ENCODE measurements at places on chromosomes 5 and 9.

DNA sequence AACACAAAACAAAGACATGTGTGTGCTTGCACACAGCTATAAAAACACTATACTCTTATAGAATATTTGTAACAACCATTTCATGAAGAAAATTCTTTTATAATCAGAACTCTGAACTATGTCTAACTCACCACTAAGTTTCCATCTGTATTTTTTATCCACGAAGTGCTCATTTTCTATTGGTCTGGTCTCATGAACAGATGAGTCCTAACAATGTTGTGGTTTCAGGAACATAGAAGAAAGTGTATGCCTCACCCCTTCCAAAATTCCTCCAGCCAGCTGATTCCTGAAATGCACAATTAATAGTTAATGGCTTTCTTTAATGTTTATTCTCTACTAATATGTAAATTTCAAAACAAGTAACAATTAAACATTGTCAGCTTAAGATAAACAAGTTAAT is 325.3 kb upstream of the GRAMD2B start:
- DNase-seq, result no peak

DNA sequence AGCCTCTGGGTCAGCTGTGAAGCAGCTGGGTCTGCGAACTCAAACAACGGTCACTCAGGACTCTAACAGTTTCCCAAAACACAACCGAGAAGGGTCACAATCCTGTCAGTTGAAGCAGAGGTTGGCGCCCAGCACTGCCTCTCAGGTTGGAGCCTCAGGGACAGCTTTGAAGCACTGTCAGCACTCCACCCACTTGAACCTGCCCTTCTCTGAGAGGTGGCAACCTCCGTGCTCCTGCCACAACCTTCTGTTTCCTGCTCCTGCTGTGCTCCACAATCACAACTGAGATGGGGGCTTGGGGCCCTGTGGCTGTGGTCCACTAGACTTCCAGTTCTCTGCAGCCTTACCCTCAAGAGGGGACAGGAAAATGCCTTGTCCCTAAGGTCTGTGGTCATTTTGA is 21.7 kb upstream of the LCP2 start:
- DNase-seq, result no peak

DNA sequence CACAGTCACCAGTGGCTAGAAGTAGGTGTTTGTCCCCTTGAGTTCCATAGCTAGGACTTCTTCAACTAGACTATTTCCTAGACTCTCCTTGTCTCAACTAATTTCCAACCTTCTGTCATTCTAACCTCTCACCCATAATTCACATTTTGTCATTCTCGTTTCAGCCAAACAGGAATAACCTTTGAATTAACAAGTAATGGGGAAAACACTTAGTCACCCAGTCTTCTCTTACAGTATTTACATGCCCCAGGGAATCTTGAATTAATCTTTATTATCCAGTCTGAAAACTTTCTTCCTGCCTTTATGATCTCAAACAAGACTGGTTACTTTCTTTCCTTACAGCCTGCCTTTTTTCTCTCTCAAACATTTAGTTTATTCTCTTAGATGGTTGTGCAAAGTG is 63.3 kb upstream of the RUSC2 start:
- DNase-seq, result no peak

DNA sequence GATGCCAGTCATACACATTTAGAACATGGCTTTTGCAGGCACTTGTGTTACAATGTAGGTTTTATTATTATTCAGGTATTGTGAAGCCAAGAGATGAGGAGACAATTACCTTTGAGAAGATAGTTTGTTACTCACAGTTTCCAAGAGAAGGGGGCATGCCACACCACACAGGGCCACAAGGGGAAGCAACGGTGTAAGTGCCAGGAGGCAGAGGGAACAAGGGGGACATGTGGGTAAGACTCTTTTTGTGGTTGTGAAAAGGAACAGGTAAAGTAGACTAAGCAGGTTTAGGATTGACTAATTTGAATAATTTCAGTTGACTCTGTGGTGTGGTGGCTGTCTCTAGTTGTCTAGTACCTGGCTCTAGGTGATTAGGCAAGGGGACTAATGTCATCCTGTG is 191.2 kb downstream of the TRPM6 start:
- no peak for DNase-seq

DNA sequence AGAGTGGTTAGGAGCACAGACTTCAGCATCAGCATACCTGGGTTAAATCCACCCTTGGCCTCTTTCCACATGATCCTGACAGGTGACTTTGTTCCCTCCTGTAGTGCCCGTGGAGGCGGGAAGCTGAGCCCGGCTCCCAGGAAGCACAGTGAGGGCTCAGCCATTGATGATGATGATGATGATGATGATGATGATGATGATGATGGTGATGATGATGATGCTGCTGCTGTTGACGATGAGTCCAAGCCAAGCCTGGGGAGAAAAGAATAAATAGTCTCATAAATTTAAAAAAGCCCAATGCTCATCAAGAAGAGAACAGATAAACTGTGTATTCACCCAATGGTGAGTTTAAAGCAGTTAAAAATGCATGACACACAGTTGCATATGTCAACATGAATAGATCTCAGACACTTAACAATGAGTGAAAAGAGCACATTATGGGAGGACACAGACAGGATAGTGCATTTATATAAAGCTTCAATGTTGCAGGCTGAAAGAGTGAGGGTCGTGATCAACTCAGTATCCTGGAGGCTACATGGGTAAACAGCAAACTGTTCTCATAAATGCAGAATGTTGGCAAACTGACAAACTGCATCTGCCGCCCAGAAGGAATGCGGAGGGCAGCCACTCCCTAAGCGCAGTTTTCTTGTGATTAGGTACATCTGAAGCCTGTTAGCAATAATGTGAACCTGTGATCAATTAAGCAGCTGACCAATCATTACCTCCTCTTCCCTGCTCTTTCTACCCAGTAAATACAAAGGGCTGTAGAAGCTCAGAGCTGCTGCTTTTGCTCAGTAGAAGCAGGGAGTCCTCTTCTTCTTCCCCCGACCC is 11.7 kb upstream of the CFAP157 start:
- DNase-seq, result no peak

GRCh38 chr9:126146254-126147145 is 180.1 kb upstream of the MVB12B start:
- peak; percentile 20 for DNase-seq

DNA sequence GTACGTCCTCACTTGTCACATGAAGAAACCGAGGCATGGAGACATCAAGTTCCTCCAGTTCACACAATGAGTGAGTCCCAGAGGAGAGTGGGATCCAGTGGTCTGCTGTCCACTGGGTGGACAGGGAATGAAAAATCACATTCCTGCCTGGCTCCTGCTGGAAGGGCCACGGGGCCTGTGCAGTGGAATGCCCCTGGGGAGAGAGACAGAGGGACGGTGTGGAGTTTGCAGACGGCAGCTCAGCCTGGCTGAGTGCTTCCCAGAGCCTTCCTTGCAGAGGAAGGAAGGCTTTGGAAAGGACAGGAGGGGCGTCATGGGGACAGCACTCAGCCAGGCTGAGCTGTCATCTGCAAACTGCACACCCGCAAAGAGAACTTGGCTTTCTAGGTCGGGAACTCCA is 74.7 kb downstream of the COL27A1 start:
- no peak for DNase-seq

DNA sequence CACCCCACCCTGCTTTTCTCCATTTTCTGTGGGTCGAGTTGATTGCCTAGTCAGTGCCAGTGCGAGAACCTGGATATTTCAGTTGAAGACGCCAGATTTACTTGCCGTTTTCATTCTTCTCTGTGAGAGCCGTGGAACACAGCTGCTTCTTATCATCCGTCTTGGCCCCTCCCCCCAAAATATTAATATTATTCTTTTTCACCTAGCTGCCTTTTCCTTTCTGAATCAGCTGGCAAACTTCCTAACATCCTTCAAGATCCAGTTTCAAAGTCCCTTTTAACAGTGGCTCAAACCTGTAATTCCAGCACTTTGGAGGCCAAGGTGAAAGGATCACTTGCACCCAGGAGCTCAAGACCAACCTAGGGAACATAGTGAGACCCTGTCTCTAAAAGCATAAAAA is 117.1 kb upstream of the RASA1 start:
- no peak for DNase-seq

- DNase-seq, result no peak
Measured at GRCh38 chr9:137095664-137096517, 9.1 kb downstream of the MAN1B1 start.

DNA sequence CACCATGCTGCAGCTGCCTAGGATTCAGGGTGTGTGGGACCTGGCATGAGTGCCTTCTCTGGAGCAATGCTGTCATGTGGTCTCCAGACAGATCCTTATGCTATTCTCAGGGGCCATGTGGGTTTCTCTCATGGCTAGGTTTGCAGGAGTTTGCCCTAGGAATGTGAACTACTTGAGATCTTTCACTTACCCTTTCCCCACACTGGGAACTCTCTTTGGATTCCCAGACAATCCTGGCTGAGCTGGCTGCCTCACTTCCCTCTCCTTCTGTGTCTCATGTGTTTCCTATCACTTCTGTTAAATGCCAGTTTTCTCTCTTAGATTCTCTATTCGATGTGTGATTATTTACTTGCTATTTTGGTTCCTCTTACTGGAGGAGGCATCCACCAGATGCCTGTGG is 270.2 kb upstream of the RASA1 start:
- DNase-seq, result no peak

DNA sequence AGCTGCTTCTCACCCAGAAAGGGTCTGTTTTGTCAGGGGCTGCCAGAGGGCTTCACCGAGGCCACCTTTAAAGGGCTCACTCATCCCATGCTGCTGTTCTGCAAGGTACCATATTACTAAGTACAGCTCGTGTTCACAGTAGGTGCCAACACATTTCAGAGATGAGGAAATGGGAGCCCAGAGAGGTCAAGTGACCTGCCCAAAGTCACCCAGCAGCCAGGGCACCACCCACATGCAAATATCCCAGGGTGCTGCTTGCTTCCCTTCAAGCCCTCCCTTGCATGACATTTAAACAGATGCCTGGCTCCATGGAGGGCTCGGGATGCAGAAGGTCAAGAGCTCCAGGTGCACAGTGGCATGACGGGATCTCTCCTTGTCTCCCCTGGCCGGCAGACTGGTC is 123.5 kb upstream of the SARDH start:
- no peak for DNase-seq

DNA sequence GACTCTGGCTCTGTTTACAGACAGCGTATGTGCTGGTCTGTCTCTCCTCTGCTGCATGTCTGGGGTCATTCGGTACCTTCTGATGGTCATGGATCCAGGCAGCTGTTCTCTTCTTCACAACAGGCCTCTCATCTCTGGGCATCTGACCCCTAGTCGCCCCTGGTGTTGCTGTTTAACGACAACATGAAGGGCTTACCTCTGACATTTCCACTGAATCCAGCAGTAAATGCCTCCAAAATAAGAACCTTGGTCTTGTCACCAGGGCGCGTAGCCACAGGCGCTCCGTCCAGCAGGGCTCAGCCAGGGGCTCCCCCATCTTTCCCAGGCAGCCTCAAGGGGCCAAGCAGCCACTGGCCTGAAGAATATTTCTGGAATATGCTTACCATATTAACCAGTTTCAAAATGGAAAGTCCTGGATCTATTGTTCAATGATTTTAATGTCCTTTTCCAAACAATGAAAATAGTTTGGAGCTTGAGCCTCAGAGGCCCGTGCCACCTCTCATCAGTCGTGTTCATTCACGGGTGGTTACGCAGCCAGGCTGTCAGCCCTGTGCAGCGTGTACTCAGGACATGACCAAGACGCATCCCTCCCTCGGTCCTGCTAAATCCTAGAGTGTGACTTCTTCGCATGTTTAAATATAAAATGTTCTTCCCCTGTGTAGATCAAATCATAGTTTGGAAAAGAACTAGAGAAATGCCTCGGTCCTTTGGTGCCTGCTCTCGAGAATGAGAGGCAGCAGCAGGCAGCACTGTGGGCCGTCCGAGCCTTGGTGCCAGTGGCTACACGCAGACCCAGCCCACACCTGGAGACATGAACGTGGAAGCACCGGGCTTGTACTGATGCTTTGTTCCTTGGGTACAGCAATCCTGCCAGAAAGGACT is 30.1 kb upstream of the LRRC14B start:
- DNase-seq, result no peak

DNA sequence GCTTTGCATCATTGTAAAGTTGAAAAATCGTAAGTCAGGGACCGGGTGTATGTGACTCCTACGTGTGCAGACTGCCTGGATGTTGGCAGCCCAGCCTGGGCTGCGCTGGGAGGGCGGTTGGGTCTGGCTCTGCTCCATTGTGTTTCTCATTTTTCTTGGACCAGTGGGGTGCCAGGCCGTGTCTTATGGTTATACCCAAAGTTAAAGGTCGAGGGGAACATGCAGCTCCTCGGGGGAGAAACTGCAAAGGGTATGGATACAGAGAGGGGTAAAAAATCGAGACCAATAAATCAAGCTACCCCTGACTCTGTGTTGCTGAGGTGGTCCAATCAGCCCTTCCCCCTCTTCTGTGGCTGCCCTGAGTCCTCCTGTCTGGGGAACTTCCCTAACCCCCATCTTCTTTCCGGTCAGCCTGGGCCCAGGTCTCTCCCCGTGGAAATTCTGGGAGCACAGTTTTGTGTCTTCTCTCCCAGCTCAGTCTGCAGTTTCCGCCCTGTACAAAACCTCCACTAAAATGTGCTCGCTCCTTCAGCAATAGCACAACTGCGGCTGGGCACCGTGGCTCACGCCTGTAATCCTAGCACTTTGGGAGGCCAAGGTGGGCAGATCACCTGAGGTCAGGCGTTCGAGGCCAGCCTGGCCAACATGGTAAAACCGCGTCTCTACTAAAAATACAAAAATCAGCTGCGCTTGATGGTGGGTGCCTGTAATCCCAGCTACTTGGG is 34.1 kb upstream of the UNC5A start:
- DNase-seq, result no peak

GRCh38 chr9:122056484-122056883 is 36.6 kb downstream of the TTLL11 start:
- peak; percentile 4 for DNase-seq

GRCh38 chr9:100428871-100429654 is 2.1 kb downstream of the MSANTD3 start:
- DNase-seq, result peak; percentile 98

DNA sequence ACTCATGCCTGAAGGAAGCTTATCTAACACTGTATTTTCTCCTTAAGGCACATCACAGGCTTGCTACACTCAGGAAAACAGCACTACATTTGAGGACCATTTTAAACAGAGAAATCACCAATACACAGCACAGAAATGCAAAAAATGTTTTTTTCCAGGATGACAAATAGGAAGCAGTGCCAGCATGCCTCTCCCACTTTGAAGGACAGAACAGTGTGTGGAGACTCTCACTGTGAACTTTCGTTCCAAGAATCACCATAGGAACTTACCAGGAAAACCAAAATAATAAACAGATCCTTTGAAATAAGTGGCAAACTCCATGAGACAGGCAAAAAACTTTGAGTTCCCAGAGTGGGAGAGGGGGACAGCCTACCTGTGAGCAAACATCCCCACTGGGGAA is 217.8 kb upstream of the MAST4 start:
- no peak for DNase-seq

DNA sequence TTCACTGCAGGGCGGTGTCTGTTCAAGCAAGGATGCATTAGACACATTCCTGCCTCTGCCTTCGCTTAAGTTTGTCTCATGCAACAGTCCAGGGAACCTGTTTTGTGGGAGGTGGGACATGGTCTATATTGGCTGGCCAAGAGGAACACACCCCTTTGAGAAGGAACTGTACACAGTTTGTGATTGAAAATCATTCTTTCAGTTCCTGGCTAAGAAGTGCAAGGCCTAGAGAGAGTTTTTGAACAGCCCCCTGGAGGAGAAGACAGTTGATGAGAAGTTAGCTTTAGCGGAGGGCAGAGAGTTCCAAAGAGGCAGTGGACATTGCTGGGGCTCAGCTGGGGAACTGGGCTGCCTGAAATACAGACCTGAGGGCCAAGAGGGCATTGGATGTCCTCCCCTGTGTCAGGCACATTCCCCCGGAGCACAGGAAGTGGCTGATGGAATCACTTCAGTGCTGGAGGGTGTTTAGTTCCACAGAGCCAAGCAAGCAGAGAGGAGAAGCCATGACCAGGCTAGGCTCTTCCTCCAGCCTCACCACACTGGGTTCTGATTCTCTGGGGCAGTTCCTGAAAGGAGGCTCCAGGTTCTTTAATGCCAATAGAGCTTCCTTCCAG is 66.6 kb downstream of the RGS3 start:
- DNase-seq, result no peak

Measured in NCI-H460 (cell line).